ENCODE measurements at places on chromosomes 1 and 21.
A peak's percentile ranks its signal among the peaks of the same experiment; 100 is the strongest.

- no peak for DNase-seq
These were observed 319.4 kb downstream of the PTBP2 start for GRCh38 chr1:97041026-97041425.

GRCh38 chr1:31244326-31244725 lies 4.6 kb upstream of the NKAIN1 start:
- no peak for DNase-seq

DNA sequence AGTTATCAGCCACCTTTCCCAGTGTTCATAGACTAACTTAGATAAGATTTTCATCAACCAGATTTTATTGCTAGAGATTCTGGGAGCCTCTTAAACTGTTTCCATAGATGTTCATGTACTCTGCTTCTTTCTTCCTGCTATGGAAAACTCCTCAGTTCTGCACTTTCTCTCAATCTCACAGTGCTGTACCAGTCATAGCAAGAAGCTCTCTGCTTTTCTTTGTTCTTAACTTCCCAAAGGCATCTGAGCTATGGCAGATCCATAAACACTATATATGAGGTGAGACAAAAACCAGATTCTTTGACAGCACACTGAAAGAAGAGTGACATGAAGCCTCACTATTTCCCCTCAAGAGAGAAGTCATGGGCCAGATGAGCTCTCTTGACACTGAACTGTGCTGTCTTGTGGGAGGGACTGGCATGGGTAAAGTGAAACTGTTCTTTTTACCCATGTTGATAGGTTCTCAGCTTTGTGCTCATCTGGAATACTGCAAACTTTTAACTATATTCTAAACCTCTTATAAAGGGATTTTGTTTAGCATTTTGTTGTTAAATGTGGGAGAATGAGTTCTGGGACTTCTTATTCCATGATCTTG lies 64.2 kb upstream of the LYPLAL1 start:
- no peak for DNase-seq

DNA sequence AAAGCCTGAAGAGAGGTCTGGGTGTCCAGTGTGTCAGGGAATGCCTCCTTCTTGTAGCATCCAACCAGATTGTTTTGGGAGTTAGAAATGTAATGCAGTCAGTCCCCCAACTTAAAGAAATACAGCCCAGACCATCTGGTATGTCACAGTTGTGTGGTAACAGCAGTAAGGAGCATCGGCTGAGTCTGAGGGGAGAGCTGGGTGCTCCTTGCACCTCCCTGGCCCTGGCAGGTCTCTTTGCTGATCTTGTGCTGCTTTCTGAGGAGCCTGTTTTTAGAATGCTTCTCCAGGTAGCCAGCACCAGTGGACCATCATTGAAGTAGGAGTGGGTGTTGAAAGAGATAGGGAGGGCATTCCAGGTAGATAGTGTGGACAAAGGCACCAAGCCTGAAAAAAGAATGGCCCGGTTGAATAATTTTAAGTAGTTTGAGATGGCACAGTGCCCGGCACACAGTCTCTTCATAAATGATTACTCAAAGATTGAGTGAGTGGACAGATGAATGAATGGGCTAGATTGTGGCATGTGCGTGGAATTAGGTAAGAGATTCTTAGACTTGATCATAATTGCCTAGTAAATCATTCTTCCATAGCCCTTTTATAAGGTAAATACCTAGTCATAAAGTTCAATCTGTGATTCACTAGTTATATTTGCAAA lies 46.5 kb downstream of the LAMC1 start:
- no peak for DNase-seq

GRCh38 chr21:17128132-17128531 lies 384.7 kb upstream of the CXADR start:
- DNase-seq, result no peak

DNA sequence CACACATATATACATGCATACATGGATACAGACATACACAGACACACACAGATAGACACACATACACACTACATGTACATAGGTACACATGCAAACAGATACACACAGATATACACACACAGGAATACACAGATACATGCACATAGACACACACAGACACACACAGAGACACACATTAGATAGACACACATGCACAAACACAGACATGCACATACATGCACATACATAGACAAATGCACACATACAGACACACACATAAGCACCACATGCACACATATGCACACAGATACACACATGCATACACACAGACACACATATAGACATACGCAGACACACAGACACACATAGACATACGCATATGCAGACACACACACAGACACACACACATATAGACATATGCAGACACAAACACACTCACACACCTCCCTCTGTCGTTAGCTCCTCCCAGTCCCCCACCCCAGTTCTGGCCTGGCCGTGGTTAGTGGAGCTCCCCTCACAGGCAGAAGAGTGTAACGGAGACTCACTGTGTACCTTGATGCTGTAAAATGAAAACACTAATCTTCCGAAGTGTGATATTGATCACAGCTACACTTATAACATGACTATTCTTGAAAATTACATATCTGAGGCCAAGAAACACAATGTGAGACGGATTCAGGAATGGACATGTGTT lies 7.6 kb downstream of the UBASH3A start:
- DNase-seq, result peak; percentile 18

DNA sequence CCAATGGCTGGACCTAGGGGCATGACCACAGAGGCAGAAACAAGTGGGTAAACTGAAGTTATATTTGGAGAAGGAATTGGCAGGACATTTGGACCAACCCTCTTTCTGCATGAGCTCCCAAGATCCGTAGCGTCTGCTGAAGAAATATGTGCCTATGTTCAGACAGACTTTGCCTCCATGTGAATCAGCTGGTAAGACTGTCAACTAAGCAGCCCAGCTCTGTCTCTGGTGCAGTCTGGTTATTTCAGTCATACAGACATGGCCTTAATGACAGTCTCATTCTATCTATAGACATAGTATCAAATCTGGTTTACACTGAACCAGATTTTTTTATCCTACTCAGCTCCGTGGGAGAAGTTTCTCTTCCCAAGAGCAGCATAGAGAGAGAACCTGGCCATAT lies 63.1 kb upstream of the PBX1 start:
- DNase-seq, result no peak

DNA sequence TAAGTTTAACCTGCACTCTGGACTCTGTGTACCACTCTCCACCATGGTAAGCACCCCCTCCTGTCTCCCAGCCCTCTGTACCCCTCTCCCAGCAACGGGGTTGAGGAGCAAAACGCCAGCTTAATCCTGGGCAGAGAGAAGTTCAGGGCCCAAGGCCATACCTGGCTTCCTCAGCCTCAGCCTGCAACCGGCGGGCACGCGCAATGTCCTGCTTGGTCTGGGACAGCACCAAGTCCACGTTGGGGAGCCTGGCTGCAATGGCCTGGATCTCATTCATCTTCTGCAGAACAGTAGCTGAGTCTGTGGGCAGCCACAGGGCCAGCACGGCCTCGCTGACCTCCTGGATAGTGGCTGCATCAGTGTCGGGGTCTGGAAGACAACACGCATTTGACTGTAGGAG lies 33.9 kb downstream of the LAMB3 start:
- no peak for DNase-seq

DNA sequence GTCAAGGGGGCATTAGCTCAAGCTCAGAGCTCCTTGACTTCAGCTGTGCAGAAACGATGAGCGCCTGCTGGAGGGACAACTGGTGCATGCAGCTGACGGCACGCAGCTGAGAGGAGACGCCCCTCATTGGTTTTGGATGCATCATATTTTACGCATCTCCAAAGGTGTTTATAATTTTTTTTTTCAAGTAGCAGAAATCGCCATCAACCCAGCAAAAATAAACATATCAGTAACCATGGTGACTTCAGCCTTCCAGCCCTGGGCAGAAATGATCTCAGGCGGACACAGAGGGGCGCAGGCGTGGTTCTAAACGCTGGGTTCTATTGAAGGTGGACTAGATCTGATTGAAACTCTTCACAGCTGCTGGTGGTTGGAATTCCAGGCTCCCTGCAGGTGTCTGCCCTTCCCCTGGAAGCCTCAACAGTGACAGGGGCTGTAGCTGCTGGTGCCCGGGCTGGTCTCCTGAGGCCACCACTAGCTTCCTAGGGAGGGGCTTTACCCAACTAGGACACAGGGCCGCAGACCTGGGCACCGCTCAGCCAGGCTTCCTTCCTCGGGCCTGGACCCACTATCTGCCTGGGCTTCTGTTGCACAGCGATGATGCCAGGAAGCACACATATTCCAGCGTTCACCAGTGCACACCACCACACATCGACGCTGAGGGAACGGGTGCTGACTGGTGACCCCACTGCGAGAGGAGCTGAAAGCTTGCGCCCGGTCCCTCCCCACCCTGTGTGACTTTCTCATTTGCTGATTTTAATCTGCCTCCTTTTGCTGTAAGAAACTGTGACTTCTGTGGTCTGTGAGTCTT lies 63.7 kb upstream of the ABCG1 start:
- DNase-seq, result no peak

GRCh38 chr1:225697428-225697827 lies 44.5 kb upstream of the ENAH start:
- no peak for DNase-seq

GRCh38 chr1:212749821-212750535 lies 41.6 kb downstream of the NSL1 start:
- no peak for DNase-seq

- DNase-seq, result no peak
These were observed 4.7 kb upstream of the SLC19A1 start for GRCh38 chr21:45546636-45547544.

GRCh38 chr1:86992861-86993260 lies 78.4 kb downstream of the HS2ST1 start:
- DNase-seq, result no peak

DNA sequence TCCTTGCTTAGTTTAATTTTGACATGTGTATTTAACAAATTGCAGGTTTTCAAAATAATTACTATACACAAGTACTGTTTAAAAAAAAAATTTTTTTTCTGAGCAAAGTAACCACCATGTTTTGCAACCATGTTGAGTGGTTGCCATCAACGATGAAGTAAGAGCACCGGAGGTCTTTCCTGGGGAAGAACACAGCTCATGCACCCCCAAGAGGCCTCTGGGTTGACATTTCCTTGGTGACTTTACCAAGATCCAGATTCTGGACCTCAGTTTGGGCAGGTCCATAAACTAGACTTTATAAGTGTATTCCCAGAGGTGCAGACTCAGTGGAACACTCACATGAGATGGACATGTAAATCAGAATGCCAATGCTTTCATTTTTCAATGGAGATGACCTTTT lies 36.8 kb upstream of the RALGPS2 start:
- no peak for DNase-seq

- DNase-seq, result no peak
These were observed 99.7 kb downstream of the JAK1 start for GRCh38 chr1:64866689-64867088.

- DNase-seq, result no peak
These were observed 96.0 kb upstream of the ERRFI1 start for GRCh38 chr1:8122160-8122476.

- no peak for DNase-seq
These were observed 17.4 kb downstream of the FMO1 start for GRCh38 chr1:171265686-171266085.

DNA sequence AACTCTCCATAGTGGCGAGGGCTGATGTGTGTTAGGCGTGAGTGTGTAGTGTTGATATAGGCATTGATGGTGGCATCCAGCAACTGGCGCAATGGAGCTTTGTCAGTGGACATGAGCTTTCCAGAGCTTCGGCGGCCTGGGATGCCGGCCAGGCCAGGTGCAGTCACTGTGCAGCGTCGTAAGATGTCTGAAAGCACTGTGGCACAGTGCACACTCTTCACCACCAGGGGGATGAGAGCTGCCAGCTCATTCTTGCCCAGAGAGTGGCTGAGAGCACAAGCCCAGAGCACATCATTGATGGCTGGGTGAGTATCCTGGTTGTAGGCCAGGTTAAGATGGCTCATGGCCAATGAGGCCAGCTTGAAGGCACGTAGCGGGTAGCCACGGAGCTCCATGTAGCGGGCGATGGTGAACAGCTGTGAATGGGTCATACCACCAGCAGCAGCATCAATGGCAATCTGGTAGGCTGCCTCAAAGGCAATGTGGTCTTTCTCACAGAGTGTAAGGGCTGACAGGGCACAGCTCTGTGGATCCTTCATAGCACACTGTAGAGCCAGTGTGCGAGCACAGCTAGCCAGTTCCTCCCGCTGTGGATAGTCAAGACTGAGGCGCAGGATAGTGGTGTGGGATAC lies 6.7 kb downstream of the UROD start:
- peak; percentile 55 for DNase-seq

GRCh38 chr1:156075775-156076204 lies 6.5 kb downstream of the MEX3A start:
- DNase-seq, result no peak

- no peak for DNase-seq
These were observed 93.2 kb downstream of the ARHGEF10L start for GRCh38 chr1:17632541-17633184.

DNA sequence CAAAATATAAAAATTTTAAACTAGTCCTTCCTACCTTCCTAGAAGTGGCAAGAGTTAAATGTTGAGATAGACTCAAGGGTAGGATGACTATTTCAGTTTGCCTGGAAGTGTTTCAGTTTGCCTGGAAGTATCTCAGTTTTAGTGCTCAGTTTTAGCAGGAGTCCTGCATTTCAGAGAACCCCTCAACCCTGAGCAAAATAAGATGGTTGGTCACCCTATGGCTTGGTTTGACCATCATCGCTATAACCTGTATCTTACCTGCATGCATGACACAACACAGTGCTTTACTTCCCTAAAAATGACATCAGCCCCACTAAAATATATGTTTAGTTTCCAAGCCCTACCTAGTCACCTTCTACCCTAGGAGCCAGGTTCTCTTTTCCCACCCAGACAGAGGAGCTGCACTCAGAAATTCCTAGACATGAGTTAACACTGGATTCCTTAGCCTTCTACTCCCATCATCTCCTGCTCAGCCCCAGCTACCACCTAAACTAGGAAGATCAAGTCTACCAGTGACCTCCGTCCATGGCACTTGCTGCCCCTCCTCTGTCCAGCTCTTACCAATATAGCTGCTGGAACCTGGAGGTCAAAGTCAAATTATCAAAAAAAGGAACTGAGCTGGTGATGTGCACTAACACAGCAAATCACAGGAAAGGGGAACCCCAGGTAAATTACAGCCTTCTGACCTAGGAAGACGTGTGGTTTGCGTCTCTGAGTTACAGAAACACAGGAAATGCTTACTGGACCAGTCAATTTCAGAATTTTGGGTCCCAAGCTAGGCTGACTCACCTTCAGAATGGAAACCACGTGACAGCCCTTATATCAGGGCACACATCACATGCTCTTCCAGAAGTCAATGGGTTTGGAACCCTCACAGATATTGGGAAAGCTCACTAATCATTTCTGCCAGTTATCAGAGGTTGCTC lies 2.2 kb upstream of the G0S2 start:
- no peak for DNase-seq

DNA sequence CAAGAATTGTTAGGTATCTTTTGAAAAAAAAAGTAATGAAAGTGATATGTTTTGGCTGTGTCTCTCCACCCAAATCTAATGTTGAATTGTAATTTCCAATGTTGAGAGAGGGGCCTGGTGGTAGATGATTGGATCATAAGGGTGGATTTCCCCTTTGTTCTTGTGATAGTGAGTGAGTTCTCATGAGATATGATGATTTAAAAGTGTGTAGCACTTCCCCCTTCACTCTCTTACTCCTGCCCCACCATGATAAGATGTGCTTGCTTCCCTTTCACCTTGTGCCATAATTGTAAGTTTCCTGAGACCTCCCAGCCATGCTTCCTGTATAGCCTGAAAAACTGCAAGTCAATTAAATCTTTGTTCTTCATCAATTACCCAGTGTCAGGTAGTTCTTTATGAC lies 70.7 kb downstream of the XCL2 start:
- DNase-seq, result no peak

GRCh38 chr1:162025541-162025940 lies 1.9 kb upstream of the OLFML2B start:
- no peak for DNase-seq

Measured in T-cell (primary cell).